Keratinocyte (primary cell): ENCODE measurements at places on chromosomes 7 and 10. TPM values are rescaled to one million over a fixed set of nuclear protein-coding genes. Genes with fewer than 3 reads are reported as not detected.

DNA sequence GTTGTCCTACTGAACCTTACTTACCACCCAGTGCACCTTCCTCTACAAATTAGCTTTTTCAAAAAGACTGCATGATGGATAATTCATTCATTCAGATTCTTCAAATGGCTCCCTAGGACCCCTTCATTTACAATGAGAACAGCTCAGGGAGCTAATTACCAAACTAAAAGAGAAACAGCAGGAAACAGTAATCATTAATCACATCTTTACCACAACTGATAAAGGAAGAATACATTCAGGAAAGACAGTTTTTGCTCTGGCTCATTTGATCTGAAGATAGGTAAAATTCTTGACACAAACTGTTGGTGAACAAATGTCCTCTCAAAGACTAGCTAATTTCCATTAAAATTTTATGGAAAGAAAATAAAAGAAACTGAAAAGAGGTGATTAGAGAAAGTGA is 1652.7 kb upstream of the LRRTM3 start:
- H3K4me1 ChIP-seq = no peaks in the 10 kb centered on the region
- H3K36me3 ChIP-seq = no peaks in the 10 kb centered on the region

STEAP1B gene
- 12.0 to 18.9 TPM (median 14.9 TPM) in 3 replicates for polyA plus RNA-seq

PTN gene
- polyA plus RNA-seq = 0.04 TPM in 1 of 3 replicates, not detected in the others

DNA sequence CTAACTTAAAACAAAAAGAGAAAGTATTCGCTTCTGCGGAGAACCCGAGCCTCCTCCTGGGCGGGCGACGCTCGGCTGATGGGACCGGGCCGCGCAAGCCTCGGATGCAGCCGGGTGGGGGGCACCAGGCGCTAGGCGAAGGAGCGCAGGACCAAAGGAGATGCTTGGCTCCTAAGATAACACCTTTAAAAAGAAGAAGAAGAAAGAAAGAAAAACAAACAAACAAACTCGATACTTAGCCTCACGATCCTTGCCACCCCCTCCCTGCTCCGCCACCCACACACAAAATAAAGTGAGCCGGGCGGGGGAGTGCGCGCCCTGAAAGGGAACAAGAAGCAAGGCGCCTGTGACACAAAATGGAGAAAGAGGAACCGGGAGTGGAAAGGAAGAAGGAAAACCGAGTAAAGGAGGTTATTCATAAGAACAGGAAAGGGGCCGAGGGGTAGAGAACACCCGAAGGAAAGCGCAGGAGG is 34.0 kb upstream of the EBLN1 start:
- peak overlapping the region; percentile 85 for H3K27ac ChIP-seq
- DNase-seq = no peak
- H3K4me1 ChIP-seq = peaks cover 10% of the 10 kb centered on the region
- H3K36me3 ChIP-seq = no peaks in the 10 kb centered on the region

MTPN gene
- 94.2 to 151 TPM (median 125 TPM) in 3 replicates for polyA plus RNA-seq

DNA sequence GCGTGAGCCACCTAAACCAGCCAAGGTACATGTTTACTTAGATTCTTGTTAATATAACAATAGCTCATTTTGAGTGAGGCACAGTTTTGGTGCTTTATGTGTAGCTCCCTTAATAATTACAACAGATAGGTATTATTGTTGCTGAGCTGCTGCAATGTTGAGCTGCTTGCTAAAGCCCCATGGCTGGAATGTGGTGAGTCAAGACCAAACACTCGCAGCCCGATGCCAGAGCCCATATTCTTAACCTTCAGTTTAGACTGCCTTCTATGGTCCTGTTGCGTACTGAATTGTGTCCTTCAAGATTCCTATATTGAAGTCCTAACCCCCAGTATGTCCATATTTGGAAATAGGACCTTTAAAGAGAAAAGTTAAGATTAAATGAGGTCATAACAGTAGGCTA is 407.1 kb downstream of the NEBL start:
- no peak for DNase-seq
- no peak overlapping the region for H3K27ac ChIP-seq

- H3K4me1 ChIP-seq = no peaks in the 10 kb centered on the region
- H3K27me3 ChIP-seq = no peaks in the 10 kb centered on the region
- H3K27ac ChIP-seq = no peak overlapping the region
- H3K36me3 ChIP-seq = no peaks in the 10 kb centered on the region
- DNase-seq = no peak
Observed at GRCh38 chr10:113187063-113187777, 237.2 kb downstream of the TCF7L2 start.

DNA sequence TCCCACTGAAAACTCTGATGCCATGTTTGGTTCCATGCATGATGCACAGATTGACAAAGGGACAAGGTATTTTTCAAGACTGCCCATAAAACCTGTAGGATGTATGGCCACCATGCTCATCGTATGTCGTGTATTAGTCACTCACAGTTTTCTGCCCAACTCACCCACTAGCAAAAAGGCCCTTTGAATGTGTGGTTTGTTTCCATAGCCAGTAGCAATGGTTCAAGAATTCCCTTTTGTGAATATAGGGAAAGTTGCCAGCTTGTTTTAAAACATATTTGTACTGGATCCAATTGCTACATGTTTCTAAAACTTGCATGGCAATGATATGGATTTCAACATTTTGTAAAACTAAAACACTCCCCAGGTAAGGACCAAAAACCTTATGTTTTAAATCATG is 280.9 kb upstream of the YAE1 start:
- H3K27ac ChIP-seq = no peak overlapping the region
- no peak overlapping the region for H3K4me3 ChIP-seq
- no peaks in the 10 kb centered on the region for H3K36me3 ChIP-seq
- H3K4me1 ChIP-seq = no peaks in the 10 kb centered on the region
- no peaks in the 10 kb centered on the region for H3K27me3 ChIP-seq
- no peak for DNase-seq

AKR1D1 gene
- polyA plus RNA-seq = not detected in 3 replicates

PPP1R3C gene
- 3.2 to 8.9 TPM (median 7.3 TPM) in 3 replicates for polyA plus RNA-seq

DNA sequence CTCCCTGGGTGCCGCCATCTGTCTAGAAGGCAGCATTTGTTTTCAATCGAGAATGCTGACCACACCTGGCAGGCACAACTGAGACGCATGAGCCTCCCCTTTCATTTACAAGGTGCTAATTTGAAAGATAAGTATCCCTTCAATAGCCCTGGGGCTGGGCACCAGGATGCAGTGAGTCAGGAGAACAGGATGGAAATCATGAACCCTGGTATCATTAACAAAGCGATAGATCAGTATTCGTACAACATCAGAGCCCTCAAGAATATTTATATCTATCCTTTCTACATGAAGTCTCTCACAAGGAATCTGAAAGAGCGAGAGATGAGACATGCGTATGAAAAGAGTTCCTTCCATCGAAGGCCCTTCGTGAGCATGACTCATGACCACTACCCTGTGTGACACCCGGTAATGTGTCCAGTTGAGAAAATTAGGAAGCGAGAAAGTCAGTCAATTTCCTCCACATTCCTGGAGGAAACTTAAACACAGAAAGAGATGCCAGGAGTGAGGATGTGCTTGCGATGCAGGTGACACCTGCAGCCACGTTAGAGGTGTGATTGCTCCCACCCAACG is 123.1 kb upstream of the PITRM1 start:
- H3K4me3 ChIP-seq = no peak overlapping the region
- no peaks in the 10 kb centered on the region for H3K4me1 ChIP-seq
- H3K27ac ChIP-seq = no peak overlapping the region
- no peak for DNase-seq
- H3K27me3 ChIP-seq = peaks cover 9% of the 10 kb centered on the region

DNA sequence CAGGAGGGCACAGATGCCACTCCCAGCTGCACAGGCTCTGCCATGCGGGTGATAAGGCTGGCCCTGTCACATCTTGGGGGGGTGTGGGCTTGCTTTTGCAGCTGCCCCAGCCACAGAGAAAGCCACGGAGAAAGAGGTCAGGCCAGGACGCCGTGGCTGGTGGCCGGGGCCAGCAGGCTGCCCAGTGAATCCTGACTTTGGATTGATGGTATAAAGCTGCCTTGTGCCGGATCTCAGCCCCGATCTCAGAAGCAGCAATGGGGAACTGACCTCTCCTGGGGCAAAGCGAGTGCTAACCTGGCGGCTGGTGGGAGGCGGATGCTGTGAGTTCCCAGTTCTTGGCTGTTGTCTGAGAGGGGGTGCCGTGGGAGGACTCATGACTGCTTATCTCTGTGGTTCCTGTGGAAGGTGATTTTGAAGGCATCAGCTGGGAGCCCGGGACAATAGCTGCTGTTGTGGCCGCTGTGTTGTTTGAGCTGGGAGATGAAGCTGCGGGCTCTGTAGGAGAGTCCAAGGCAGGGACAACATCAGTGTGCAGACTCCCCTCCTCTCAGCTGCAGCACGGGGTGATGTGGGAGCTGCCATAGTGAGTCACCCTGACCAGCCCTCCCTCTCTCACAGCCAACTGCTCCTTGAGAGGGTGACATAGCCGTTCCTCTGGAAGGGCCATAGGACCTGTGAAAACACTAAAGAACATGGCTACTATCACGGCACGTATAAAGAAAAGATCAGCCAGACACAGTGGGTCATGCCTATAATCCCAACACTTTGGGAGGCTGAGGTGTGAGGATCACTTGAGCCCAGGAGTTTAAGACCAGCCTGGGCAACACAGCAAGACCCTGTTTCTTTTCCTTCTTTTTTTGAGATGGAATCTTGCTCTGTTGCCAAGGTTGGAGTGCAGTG is 17.0 kb downstream of the IL15RA start:
- H3K27ac ChIP-seq = no peak overlapping the region
- no peak for DNase-seq
- no peak overlapping the region for H3K4me3 ChIP-seq
- H3K36me3 ChIP-seq = no peaks in the 10 kb centered on the region
- H3K4me1 ChIP-seq = no peaks in the 10 kb centered on the region
